Esophagus squamous epithelium (tissue), 5 donors: ENCODE measurements at places on chromosomes 3 and 15. TPM values are rescaled to one million over a fixed set of nuclear protein-coding genes. Genes with fewer than 3 reads are reported as not detected.
A peak's percentile ranks its signal among the peaks of the same experiment; 100 is the strongest.

DNA sequence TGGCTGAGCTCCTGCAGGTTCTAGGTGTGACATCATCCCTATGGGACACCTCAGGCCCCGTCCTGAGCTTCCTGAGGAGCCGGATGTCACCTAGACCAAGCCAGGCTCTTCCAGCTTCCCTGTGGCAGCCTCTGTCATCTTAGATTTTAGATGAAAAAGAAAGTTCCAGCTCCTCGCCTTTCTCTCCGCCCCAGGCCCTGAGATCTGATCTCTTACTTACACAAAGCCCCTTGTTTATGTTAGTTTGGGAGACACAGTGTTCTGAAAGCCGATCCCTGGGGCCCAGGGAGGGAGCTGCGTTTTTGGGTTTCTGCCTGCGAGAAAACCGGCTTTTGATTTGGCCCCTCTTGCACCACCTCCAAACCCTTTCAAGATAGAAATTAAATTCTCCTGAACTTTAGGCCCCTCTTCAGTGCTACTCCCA, 40.2 kb upstream of the FAM107A start:
- H3K4me1 ChIP-seq = peaks cover 50% of the 10 kb centered on the region
- H3K27me3 ChIP-seq = no peaks in the 10 kb centered on the region
- no peak overlapping the region for H3K4me3 ChIP-seq
- peak overlapping the region; percentile 44 for H3K27ac ChIP-seq

- DNase-seq = no peak
- H3K4me1 ChIP-seq = peaks cover 4% of the 10 kb centered on the region
Observed at GRCh38 chr3:197746801-197747237, 2.9 kb upstream of the FYTTD1 start.

GRCh38 chr3:55607844-55608243, 120.7 kb upstream of the WNT5A start:
- H3K36me3 ChIP-seq = no peaks in the 10 kb centered on the region
- no peak overlapping the region for H3K27ac ChIP-seq
- no peaks in the 10 kb centered on the region for H3K27me3 ChIP-seq
- DNase-seq = no peak

GRCh38 chr15:69071260-69071659, 56.8 kb downstream of the NOX5 start:
- H3K27me3 ChIP-seq = no peaks in the 10 kb centered on the region
- no peak overlapping the region for H3K27ac ChIP-seq
- H3K4me1 ChIP-seq = peaks cover 7% of the 10 kb centered on the region

The CHST13 gene
- total RNA-seq = 0.95 TPM

- no peaks in the 10 kb centered on the region for H3K36me3 ChIP-seq
- no peak for DNase-seq
- no peak overlapping the region for H3K4me3 ChIP-seq
- H3K27me3 ChIP-seq = no peaks in the 10 kb centered on the region
Observed at GRCh38 chr15:38212729-38213351, 39.8 kb upstream of the SPRED1 start.
